ENCODE measurements at places on chromosomes 4 and X. TPM values are rescaled to one million over a fixed set of nuclear protein-coding genes. Genes with fewer than 3 reads are reported as not detected.

DNA sequence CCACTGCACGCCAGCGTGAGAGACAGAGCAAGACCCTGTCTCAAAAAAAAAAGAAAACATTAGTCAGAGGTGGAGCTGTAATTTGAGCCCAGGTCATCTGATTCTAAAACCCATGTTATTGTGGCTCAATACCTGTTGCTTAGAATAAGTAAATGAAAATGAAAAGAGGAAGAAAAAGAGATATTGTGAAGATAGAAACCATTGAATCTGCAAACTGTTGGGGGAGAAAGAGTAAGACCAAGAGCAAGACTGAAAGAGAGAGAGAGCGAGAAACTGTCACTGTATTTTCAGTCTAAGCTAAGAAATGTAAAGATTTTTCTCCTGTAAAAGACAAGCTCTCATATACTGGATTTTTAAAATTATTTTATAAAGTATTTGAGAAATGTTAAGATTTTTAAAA is 9.7 kb upstream of the IGSF1 start:
- DNase-seq, result no peak

- DNase-seq, result no peak
Measured at GRCh38 chr4:176277162-176277904, 8.3 kb upstream of the ASB5 start.

GRCh38 chrX:40081679-40082068 is 16.1 kb downstream of the BCOR start:
- no peak for DNase-seq

GRCh38 chr4:81442484-81443085 is 29.1 kb downstream of the RASGEF1B start:
- DNase-seq, result no peak

Gene SMR3B
- total RNA-seq, result not detected

Data from epithelial cell of proximal tubule (primary cell).